Fibroblast of mammary gland (primary cell): ENCODE measurements at places on chromosomes 2 and 18.

- DNase-seq: no peak
Observed at GRCh38 chr2:45707661-45708060, 56.2 kb downstream of the PRKCE start.

GRCh38 chr2:95310216-95310615 lies 13.1 kb downstream of the KCNIP3 start:
- DNase-seq: no peak

- peak; percentile 99 for DNase-seq
Observed at GRCh38 chr2:238518172-238518820, 91.6 kb downstream of the ASB1 start.

- no peak for DNase-seq
Observed at GRCh38 chr2:24743924-24744323, 49.3 kb downstream of the PTRHD1 start.

GRCh38 chr2:215280326-215280725 lies 31.5 kb upstream of the ATIC start:
- DNase-seq: no peak

- no peak for DNase-seq
Observed at GRCh38 chr2:237637429-237638135, 10.2 kb downstream of the LRRFIP1 start.

DNA sequence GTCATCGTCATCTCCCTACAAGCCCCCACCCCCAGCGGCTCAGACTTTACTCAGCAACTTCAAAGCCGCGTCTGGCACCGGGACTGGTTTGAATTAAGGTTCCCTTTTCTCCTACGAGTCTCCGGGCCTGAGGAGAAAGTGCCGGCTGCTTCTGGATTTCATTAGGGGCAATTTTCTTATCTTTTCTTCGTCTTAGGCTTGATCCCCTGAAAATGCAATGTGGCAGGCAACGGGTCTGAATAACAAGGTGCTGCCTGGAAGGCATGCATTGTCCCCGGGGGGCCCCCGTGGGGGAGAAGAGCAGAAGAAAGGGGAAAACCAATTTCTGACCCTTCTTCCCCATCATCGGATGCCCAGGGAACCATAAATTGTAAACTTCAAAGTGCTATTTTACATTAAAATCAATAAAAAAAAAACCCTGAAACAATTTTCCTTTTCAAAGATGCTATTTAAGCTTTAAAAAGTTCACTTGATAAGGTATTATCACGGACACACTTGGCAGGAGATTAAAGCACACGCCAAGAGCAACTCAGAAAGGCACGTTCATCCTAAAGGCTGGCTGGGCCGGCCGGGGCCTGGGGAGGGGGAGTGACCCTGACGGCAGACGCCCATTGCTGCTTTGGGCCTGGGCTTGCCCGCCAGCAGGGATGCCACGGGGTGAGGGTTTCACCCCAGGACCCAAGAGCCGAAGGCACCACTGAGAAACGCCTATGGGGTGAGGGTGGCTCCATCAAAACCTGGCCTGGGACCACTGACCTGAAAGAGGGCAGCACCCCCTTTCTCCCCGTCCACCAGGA lies 230.4 kb downstream of the TWIST2 start:
- no peak for DNase-seq

DNA sequence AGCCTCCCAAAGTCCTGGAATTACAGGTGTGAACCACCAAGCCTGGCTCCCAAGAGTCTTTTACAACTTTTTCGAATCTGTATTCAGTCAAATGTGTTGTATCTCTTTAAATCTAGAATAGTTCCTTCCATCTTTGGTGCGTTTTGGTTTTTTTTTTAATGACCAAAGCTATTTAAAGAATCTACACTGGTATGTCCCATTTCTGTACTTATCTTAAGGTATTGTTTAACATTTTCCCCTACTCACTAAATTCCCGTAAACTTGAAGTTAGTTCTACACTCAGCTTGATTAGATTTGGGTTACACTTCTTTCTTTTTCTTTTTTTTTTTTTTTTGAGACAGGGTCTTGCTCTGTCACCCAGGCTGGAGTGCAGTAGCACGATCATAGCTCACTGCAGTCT lies 63.8 kb downstream of the TMEM237 start:
- no peak for DNase-seq

DNA sequence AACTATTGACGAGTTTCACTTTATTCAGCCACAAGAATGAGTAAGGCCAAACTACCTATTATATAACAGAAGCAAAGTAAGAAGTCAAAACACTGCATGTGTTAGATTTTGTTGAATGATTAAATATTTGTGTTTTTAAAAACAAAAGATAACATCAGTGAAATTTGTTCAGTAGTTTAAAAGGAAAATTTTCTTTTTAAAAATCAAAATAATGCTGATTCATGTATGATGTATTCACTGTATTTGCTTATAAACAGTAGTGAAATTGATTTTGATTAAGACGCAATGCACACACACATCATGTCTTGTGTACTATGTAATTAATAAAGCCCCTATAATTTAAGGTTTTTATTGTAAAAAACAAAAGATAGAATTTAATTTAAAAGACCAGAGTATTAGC lies 73.6 kb upstream of the PSMD14 start:
- no peak for DNase-seq

DNA sequence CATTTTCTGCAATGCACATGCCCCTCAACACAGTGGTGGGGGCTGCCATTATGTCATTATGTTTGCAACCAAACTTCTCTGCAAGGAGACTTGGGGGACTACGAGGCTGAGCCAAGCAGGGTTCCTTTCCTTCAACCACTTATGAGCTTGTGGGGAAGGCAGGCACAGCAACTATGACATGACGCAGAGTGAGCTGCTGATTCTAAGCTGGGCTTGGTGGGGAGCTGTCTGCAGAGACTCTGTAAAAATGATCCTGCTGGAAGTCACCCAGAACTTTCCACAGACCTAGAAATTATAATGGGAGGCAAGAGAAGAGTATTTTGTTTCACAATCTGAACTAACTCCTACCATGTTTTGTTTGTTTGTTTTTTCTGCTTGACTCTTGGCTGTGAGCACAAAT lies 55.6 kb downstream of the INPP5D start:
- no peak for DNase-seq

DNA sequence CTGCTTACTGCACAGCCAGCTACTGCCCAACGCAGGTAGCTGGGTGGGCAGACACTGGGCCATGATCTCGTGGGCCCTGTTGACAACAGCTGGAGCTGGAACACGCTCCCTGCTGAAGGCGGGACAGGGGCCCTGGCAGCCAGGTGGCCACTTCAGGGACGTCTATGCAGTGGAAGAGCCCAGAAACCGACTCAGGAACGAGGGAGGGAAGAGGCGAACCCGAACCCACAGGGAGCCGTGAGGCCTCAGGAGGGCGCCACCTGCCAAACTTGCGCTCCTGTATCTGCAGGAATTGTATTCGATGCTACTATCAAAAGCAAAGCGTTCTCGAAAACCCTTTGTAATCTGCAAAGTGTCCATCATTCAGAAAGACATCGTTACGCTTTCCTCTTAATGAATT lies 198.4 kb downstream of the EIPR1 start:
- no peak for DNase-seq

GRCh38 chr18:9802175-9803062 lies 83.4 kb upstream of the TXNDC2 start:
- no peak for DNase-seq

- DNase-seq: no peak
Observed at GRCh38 chr2:15744820-15745219, 153.2 kb downstream of the DDX1 start.

DNA sequence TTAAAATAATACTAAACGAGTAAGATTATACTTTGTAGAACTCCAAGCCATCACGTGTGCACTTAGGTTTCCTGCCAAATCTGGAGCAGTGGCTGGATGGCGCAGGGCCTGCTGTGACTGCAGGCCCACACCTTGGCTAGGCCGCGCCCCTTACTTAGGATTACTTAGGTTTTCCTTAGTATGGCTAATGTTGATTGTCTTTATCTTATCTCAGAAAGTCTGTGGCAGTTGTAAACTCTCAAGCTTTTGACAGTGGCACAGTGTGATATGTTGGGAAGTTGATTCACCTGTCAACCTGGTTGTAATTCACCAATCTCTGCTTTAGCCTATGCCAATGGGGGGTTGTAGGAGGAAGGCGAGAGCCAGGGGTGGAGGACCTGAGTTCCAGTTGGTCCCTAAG lies 208.4 kb downstream of the ZNF407 start:
- no peak for DNase-seq

DNA sequence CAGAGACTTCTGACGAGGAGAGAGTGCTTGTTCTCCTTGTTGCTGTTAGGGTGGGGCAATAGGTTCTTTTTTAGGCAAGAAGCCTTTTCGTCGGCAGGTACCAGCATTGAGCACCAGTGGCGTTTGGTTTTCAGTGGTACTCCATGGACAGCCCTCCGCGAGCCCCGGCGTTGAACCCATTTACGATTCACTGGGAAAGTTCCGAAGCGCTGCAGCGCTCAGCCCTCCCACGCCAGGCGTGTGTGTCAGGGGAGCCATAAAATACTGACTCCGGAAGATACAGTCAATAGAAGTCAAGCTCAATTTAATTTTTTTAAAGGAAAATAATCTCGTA lies 494 bp upstream of the ROCK1 start:
- DNase-seq: no peak

GRCh38 chr2:108194409-108195132 lies 45.2 kb upstream of the SULT1C3 start:
- peak; percentile 8 for DNase-seq

- no peak for DNase-seq
Observed at GRCh38 chr2:204913854-204914464, 368.7 kb downstream of the PARD3B start.

DNA sequence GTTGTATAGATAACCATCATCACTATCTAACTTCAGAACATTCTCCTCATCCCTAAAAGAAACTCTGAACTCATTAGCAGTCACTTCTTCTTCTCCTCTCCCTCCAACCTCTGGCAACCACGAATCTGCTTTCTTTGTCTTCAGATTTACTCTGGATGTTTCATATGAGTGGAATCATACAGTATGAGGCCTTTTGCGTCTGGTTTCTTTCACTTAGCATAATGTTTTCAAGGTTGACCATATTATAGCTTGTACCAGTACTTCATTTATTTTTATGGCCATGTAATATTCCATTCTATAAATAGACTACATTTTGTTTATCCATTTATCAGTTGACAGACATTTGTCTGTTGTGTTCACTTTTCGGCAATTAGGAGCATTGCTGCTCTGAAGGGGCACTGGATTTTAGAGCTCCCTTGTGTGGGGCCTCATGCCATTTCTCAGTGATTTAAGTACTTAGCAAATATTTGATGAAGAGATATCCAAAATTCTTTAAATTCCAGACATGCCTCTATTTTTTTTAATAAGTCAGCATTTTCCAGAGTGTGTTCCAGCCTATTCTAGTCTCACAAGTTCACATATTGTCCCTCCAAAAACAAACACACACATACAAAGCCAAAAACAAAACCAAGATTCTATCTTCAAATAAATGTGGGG lies 22.5 kb upstream of the MAP3K20 start:
- DNase-seq: no peak

GRCh38 chr2:190718652-190719526 lies 70.0 kb downstream of the NAB1 start:
- DNase-seq: peak; percentile 89

GRCh38 chr2:136389809-136390208 lies 271.9 kb upstream of the CXCR4 start:
- no peak for DNase-seq

GRCh38 chr18:5414546-5414945 lies 119.0 kb upstream of the ZBTB14 start:
- DNase-seq: no peak

DNA sequence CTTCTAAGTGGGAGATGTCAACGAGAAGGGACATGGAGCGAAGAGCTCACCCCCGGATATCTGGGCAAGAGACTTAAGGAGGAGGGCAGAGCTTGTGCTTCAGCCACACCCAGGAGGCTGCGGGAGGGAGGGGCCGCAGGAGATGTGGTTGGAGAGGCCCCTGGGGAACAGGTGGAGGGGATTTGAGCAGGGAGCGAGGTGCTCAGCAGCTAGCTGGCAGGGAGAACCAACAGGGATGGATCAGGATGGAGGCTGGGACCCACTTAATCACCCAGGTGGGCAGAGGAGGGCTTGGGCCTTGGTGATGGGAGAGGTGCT lies 78.3 kb downstream of the MBP start:
- no peak for DNase-seq

DNA sequence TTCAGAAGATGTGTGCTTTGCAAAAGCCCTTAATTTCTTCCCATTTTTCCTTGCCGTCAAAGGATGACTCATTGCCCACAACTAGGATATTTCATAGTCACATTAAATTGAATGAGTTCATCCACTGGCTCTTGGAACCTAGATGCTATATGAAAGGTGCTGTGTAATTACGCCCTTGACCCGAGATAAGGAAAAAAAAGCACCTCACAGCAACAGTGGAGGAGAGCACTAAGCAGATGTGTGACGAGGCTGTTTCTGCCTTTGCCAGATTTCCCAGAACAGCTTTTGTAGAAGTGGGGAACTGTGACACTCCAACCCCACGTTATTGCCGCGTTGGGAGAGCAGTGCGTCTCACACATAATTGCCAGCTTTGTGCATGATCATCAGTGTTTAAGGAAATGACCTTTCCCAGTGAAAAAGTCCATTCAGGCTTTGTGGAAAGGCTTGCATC lies 33.3 kb upstream of the TMEM87B start:
- peak; percentile 36 for DNase-seq

- peak; percentile 19 for DNase-seq
Observed at GRCh38 chr2:143730155-143730952, 601.1 kb downstream of the ARHGAP15 start.

DNA sequence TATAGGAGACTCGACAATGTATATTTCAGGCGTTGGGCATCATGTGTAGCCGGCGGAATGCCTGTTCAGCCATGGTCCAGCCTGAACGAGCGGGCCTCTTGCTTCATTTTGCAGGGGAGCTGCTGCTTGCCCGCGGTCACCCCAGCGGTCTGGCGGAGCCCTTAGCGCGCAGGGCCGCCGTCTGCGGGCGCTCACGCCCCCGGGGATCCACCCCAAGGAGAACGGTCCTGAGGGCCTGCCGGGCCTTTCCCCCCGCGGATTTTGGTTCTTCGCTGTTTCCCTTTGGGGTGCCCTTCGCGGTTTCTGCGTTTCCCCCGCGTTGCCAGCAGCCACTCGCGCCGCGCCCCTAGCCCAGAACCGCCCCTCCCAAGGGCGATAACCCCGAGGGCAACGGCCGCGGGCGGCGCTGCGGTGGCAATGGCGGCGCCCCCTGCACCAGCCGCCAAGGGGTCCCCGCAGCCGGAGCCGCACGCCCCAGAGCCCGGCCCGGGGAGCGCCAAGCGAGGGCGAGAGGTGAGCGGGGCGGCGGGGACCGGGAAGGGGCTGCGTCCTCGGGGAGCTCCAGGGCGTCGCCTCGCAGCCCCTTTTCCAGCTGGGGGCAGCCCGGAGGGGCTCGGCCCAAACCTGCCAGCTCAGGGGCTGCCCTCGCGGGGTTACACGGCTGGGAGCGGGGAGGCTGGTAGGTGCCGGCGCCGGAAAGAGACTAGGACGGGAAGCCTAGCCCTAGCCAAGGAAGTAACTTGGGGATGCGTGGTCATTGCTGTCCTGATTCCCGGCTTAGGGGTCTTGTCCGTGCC lies at the start of gene MFSD2B:
TSS of gene MFSD2B (plus strand) at position 406 of the 797 bp plus-strand sequence. CDS start at position 418, 12 bp downstream.
- no peak for DNase-seq

- no peak for DNase-seq
Observed at GRCh38 chr2:62440281-62440946, 65.6 kb downstream of the TMEM17 start.
